ENCODE measurements at places on chromosomes 4 and X. TPM values are rescaled to one million over a fixed set of nuclear protein-coding genes. Genes with fewer than 3 reads are reported as not detected.

- no peak for DNase-seq
Observed at GRCh38 chrX:131918839-131919238, 104.3 kb upstream of the STK26 start.

GRCh38 chr4:103938488-103938887, 218.7 kb upstream of the TACR3 start:
- DNase-seq: no peak

DNA sequence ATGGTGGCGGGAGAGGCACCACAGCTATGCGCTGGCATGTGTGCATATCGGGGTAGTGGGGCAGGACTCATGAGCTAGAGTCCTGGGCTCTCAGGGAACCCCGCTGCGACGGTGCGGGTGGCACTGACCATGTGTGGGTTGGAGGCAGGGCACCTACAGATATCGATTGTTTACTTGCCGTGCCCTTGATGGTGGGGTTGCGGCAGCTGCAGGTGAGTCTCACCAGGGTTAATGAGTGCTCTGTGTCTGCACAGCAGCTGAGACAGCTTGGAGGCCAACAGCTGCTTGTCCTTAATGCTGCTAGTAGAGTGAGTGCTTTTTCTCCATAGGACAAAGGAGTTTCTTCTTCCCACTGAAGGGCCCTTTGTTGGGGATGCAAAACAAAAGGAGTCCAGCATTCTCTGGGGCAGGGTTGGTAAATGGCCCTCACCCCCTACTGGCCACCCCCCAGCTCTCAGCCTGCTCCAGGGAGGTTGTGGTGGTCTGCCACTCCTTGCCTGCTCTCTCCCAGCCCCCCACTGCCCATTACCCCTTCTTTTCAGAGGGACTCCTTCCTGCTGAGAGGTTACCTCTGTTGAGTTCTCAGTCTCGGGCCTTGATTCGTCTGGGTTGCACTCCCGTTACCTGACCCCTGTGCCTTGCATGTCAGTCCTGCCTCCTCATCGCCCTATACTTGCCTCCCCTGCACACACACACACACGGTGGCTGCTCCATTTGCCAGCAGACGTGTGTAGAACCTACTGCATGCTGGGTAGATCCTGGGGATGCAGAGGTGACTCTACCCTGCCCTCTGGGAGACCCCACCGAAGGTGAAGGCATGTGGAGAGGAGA, 52.8 kb downstream of the TBC1D14 start:
- DNase-seq: no peak

- no peak for DNase-seq
Observed at GRCh38 chr4:107755841-107756356, 35.9 kb upstream of the PAPSS1 start.

DNA sequence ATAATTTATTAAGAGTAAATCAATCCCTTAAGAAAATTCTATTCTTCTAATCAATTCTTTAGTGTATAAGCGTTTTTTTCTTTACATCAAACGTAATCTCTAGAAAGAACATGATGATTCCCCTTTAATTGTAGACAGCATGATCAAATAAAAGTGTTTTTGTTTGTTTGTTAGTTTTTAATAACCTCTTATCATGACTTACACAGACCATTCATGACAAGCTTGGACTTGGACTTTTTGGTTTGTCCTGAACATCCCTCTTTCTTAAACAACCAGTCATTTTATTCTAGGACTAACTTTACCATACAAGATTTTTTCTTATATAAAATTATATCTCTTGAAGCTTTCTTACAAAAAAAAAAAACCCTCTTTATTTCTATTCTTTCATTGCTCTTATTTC, 344.6 kb upstream of the SPOCK3 start:
- no peak for DNase-seq

ENAM gene
- total RNA-seq: not detected
